ENCODE measurements at places on chromosomes 4 and X.

DNA sequence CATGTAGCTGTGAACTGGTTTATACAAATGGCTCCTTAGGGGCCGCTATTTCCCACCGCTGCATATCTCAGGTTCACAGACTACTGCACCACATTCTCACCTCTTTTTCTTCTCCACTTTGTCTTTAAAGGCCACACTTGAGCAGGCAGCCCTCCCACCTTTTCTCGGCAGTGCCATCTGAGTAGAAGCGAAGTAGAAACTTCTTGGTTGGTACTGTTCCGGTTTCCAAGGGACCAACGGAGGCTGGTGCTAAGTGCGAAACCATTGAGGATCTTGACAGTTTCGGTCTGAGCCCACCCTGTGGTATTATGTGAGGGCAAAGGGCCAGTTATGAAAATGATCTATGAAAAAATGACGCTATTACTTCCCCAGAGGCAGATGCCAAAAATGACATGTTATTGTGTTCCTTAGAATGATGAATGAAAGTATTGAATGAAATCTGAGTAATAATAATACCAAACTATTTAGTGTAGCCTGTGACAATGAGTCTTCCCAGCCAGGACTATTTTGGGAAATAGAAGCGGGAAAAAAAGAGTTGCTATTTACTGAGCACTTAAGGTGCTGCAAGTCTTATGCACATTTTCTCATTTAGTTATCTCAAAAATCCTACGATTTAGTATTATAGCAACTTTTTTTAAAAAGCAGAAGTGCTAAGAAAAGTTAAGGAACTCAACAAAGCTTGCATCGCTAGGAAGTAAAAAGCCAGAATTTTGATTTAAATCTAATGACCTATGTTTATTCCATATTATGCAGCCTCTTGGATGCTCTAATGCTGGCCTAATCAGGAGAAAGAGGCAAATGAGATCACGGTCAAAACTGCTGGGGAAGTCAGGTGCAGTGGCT, 29.6 kb upstream of the CHRNA9 start:
- no peak for DNase-seq

GRCh38 chr4:36320117-36320896, 38.9 kb downstream of the DTHD1 start:
- no peak for DNase-seq

GRCh38 chr4:1792832-1793495, at the start of gene FGFR3:
Gene FGFR3, plus strand, starts transcription at chr4:1793293. Its CDS starts 642 bp downstream, at chr4:1793935.
- DNase-seq = no peak

DNA sequence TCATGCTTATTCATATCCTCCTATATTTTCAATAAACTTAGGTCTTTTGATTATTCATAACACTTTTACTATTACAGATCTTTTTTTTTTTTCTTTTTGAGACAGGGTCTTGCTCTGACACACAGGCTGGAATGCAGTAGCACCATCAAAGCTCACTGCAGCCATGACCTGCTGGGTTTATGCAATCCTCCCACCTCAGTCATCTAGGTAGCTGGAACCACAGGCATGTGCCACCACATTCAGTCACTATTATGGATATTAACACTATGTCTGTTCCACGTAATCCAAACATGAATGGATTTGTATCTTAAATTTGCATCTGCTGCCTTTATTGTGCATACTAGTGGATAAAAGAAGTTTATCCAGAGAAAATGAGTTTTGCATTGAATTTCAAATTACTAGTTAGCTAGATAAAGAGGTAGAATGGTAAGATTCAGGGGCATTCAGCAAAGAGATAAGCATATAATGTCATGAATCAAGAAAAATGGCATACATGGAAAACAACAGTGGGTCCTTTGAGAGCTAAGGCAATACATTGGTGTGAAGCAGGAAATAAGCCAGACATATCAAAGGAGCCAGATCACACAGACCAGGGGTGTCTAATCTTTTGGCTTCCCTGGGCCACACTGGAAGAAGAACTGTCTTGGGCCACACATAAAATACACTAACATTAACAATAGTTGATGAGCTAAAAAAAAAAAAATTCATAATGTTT, 13.9 kb downstream of the ANAPC10 start:
- no peak for DNase-seq

DNA sequence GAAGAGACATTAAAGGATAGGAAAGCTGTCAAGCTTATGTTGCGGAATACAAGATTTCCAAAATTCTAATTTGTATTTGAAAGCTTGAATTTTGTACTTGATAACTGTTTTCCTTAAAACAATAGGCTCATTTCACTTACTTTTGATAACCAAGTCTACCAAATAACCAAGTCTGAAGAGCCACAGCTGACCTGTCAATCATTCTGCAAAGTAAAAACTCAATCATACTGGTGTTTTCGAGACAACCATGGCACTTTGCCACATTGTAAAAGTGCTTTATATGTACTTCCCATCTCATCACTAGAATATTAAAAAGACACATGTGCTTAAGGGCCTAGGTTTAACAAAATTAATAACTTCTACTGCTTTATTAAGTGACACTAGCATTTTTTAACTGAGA, 47.9 kb downstream of the LEF1 start:
- no peak for DNase-seq

GRCh38 chr4:115873048-115873447, 759.6 kb upstream of the NDST4 start:
- DNase-seq = no peak

GRCh38 chr4:181477591-181477990, 765.6 kb upstream of the TENM3 start:
- DNase-seq = no peak

GRCh38 chrX:123436512-123437136, 252.5 kb downstream of the GRIA3 start:
- DNase-seq = no peak

DNA sequence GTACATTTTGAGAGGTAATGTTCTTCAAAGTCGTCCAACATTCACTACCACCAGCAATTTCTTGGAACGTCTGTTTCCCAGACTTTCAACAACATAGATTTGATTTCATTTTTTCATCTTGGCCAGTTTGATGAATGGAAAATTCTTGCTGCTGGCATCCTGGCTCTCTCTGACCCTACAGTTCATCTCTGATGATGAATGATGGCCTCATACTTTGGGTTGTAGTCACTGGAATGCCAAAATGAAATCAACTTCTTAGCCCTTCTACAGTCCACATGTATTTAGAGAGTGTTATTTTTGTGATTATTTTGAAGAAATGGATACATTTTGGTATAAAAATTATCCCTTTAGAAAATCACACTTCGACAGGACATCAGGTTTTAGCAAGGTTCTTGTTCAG, 8.8 kb downstream of the CHST7 start:
- DNase-seq = no peak

DNA sequence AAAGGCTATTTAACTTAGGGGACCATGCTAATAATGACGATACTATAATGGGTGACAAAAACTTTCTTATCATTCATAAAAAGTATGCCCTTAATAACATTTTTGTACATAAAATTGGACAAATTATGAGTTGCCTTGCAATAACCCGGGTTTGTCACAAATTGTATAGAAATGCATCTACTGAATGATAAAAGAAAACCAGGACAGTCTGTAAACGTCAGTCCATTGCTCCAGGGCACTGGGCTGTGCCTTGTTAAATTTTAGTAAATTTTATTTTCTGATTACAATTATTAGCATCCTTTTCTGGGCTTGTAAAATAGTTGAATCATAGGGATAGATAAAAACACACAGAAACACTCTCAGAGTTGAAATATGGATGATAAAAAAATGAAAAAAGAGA, 778.3 kb downstream of the RAPGEF2 start:
- DNase-seq = no peak

DNA sequence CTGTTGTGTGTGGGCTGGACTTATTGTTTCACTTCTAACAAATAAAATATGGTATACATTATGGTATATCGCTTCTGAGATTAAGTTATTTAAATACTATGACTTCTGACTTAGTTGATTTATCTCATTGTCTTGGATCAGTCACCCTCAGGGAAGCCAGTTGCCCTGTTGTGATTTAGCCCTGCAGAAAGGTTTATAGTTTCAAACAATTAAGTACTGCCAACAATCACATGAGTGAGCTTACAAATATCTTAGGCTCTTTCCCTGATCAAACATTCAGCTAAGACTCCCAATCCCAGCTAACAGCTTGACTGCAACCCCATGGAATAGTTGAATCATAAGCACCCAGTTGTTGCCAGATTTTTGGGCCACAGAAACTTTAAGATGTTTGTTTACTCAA, 85.4 kb downstream of the MAGEC1 start:
- DNase-seq = no peak

GRCh38 chrX:1031521-1032430, 180.7 kb downstream of the CRLF2 start:
- DNase-seq = no peak

DNA sequence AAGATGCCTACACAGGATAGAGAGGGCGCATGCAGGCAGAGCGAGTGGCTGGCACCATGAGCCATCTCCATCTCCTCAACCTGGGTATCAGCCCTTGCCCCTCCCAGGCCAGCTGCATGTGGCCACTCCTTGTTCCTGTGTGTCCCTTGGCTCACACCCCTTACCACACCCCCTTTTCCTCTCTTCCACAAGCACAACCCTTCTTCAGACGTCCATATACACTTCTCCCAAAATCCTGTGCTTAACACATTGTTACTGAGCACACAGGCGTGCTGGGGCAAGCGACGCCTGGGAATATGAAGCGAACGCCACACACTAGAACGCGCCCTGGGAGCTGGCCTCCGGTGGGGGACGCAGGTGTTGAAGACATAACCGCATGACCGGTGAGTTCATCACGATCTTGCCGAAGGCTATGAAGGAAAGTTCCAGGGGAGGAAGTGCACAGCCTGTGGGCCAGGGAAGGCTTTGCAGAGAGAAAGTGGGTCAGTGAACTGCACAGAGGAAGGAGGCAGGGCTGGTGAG, 19.1 kb upstream of the KIAA0232 start:
- no peak for DNase-seq

DNA sequence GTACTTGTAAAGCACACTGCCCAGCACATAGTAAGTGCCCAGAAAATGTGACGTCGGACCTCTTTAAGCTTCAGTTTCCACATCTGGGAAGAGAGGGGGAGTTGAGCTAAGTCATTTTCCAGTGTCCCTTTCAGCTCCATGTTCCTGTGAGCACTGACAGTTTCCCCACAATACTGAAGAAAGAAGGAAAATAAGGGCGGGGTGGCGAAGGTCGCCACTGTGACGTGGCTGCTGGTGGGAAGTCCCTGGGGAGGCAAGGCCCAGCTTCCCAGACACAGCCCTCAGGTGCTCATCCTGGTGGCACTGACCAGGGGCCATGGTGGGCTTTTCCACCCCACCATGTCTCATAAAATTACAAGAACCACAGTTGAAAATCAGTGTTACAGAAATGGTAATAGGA, 121.8 kb downstream of the PTTG2 start:
- DNase-seq = no peak

DNA sequence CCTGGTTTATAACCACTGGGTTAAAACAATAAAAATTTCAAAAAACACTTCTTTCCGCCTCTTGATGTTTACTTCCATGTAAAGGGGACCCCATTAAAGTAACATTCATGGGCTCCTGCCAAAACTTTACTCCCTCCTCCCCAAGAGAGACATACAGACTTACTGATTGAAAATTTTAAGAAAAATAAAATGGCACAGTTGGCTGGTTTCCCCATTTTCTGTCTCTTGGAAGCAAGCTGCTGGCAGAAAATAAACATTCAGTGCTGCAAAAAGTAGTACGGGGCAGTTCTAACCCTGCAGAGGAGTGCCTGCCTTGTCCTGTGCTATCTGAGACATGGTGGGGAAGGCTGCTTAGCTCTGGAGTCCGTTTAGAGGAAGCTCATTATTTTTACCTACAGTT, 187.3 kb upstream of the INTU start:
- DNase-seq = no peak

GRCh38 chr4:126748736-126749135, 884.0 kb upstream of the INTU start:
- no peak for DNase-seq

GRCh38 chr4:184745831-184746795, 12.2 kb upstream of the CENPU start:
- no peak for DNase-seq

DNA sequence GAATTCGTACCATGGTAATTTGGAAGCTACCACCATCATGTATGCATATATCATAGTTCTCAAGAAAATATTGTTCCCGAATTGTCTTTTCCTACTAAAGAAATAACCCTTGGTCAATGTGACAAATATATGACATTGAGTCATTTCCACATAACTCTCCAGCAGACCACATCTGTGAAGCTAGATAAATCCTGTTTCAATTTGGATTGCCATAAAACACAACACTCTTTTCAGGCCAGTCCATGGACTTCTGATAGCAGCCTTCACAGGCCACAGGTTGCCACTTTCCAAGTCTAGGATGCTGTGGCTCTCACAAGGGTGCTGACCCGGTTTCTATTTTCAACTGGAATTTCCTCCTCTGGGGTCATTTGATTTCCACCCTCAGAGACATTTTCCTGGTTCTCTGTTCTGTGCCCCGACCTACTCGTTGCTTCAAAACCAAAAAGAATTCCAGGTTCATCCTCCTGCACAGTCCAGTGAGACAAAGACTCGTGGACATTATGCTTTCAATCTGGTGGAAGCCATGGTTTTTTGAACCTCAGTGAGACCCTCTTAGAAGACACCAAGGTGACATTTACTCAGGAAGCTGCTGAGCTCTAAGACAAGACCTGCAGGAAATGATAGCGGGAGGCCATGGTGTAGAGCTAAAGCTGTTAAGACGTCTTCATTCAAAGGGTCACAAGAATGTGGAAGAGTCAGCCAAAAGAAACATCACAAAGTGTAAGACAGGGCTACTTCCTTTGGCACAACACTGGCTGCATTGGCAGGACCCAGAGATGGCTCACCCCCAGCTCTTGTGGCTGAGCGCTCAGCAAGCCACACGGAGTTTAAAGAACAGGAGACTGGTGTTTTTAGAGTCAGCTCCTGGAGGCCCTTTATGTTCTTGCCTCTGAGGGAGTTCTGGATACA, 119.8 kb downstream of the AMELX start:
- no peak for DNase-seq

DNA sequence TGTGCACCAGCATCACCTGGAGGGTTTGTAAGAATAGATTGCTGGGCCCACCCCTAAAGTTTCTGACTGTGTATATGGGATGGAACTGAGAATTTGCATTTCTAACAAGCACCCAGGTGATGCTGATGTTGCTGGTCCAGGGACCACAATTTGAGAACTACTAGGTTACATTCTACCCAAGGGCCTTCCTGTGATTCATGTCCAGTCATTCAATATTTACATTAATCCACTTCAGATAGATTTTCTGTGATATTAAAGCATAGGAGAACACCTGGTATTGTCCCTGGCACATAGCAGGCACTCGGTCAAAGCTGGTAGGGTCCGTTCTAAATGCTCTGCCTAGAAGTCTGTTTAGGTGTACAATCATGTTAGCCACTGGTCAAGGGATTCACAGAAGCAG, 19.5 kb upstream of the XPNPEP2 start:
- DNase-seq = no peak

GRCh38 chr4:122701061-122701460, 31.4 kb upstream of the BBS12 start:
- DNase-seq = no peak
